Stimulated activated CD4-positive, alpha-beta T cell treated with anti-CD3 and anti-CD28 coated beads, Interleukin-12 subunit alpha, Interleukin-12 subunit beta, amount 100 ng/mL, for 4 hours (primary cell): ENCODE measurements at places on chromosomes 4 and X.

- DNase-seq = no peak
These were observed 10.7 kb upstream of the SPCS3 start for GRCh38 chr4:176309046-176309445.

- DNase-seq = no peak
These were observed 37.8 kb downstream of the LEF1 start for GRCh38 chr4:108130955-108131354.

- no peak for DNase-seq
These were observed 1.6 kb upstream of the SETD7 start for GRCh38 chr4:139557556-139558110.

- no peak for DNase-seq
These were observed 204.3 kb upstream of the HCCS start for GRCh38 chrX:10906866-10907265.

GRCh38 chr4:48602222-48602621, 112.2 kb downstream of the ZAR1 start:
- DNase-seq = no peak

GRCh38 chr4:118718511-118719170, 33.4 kb downstream of the METTL14 start:
- DNase-seq = no peak

- DNase-seq = no peak
These were observed 10.9 kb downstream of the LRBA start for GRCh38 chr4:151004222-151004621.

DNA sequence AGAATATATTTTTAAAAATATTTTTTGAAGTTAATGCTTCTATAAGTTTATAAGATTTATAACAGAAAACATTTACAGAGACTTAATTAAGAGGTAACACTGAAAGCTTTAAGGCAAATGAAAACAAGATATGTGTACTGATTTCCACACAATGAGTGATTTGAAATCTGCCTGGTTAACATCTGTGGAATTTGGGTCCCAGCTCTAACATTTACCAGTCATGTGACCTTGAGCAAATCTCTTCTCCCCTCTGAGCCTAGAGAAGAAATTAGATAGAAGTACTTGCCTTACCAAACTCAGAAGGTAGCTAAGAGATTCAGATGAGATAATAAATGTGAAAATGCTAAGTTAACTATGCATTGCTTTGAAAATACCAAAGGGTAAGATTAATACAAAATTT, 458.8 kb upstream of the LCORL start:
- no peak for DNase-seq

DNA sequence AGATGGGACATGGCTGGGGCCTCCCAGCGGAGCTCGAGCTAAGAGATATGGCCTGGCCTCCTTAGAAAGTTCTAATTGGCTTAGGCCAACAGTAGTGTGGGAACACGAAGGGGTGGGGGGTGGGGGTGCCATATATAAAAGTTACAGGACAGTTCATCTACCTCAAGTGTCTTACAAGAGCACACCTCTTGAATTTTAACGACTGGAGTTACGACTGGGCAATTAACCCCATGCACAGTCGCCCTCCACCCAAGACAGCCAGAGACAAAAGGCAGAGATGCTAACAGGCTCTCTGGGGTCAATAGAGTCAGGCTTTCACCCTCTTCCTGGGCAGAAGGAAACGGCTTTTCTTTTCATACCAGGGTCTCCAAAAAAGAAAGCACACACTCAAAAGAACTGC, 302.2 kb downstream of the BCOR start:
- no peak for DNase-seq

GRCh38 chr4:155526452-155527169, 140.0 kb upstream of the GUCY1A1 start:
- no peak for DNase-seq

DNA sequence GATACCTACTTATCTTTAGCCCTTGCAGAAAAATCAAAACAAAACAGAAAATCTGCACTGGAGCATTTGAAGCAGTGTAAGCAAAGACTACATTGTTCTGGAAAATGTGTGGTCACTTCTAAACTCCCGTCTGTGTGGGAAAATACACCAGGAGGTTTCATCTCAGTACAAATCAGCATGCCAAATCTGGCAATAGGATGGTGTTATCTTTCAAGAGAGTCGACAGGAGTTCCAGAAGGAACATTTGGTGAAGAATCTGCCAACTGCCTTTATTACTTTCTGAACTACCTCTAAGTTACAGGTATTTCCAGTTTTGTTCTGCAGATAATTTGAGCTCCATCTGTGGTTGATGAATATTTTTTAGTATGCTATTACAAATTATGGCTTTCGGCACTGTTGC, 1348.0 kb downstream of the RAPGEF2 start:
- DNase-seq = no peak

DNA sequence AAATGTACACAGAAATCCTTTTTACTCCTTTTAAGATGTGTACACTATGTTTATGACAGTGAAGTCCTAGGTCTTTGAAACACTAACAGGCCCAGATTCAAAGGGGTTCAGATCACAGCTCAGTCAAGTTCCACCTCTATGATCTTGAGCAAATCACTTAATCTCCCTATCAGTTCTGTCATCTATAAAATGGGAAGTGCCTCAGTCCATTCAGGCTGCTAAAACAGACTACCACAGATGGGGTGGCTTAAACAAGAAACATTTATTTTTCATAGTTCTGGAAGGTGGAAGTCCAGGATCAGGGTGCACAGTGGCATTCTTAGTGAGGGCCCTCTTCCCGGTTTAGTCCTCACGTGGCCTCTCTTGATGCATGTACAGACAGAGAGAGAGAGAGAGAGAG, 117.1 kb downstream of the CORIN start:
- no peak for DNase-seq

- DNase-seq = no peak
These were observed 140.6 kb downstream of the SPANXA1 start for GRCh38 chrX:141443922-141444321.
